Glomerular endothelial cell (primary cell): ENCODE measurements at places on chromosomes 1 and 21. TPM values are rescaled to one million over a fixed set of nuclear protein-coding genes. Genes with fewer than 3 reads are reported as not detected.

The LAMC2 gene
- 132 and 173 TPM in 2 replicates for total RNA-seq

DNA sequence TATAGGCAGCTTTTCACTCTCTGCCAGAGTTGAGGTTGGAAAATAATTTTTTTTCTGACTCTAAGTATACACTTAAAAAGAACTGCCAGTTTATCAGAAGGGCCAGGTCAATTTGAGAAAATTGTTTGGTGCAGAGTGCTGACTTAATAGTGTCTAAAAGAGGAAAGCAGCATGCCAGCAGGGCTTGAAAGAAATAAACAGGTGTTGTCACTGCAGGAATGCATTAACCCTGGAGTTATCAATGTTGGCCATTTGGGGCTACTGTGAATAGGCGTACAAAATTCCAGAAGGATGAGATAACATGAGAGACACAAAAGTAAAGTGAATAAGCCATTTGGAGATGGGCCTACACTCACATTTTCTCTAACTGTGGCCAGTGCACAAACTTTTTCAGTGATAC, 220.6 kb upstream of the PLD5 start:
- no peak for DNase-seq

- DNase-seq: no peak
These were observed 115.2 kb downstream of the ROR1 start for GRCh38 chr1:63888984-63889383.

- no peak for DNase-seq
These were observed 4.3 kb downstream of the GBP2 start for GRCh38 chr1:89121641-89122040.

The ST7L gene
- 13.5 and 16.3 TPM in 2 replicates for total RNA-seq

- DNase-seq: no peak
These were observed 19.5 kb downstream of the AGT start for GRCh38 chr1:230694464-230694863.

GRCh38 chr21:26365849-26366248, 195.3 kb upstream of the APP start:
- DNase-seq: no peak

DNA sequence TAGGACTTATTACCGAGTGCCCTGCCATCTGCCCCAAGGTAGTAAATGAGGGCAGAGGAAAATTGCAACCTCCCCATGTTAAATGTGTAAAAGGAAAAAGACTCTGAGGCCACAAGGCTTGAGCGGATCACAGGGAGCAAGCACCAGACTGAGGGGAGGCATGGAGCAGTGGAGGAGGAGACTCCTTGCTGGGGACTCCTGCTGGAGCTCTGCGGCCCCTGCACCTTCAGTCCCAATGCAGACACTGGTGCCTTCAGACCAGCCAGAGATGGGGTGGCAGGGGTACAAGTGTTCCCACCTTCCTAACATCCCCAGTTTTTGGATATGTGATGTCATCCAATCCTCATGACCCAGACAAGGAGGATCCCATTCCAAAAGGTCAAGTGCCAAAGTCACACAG, 128.4 kb upstream of the NGF start:
- no peak for DNase-seq

- no peak for DNase-seq
These were observed 38.2 kb upstream of the PPP1R15B start for GRCh38 chr1:204449678-204450280.

- DNase-seq: no peak
These were observed 127.4 kb downstream of the GLUL start for GRCh38 chr1:182264185-182264584.

The SLC35A3 gene
- total RNA-seq: 10.4 and 12.8 TPM in 2 replicates

DNA sequence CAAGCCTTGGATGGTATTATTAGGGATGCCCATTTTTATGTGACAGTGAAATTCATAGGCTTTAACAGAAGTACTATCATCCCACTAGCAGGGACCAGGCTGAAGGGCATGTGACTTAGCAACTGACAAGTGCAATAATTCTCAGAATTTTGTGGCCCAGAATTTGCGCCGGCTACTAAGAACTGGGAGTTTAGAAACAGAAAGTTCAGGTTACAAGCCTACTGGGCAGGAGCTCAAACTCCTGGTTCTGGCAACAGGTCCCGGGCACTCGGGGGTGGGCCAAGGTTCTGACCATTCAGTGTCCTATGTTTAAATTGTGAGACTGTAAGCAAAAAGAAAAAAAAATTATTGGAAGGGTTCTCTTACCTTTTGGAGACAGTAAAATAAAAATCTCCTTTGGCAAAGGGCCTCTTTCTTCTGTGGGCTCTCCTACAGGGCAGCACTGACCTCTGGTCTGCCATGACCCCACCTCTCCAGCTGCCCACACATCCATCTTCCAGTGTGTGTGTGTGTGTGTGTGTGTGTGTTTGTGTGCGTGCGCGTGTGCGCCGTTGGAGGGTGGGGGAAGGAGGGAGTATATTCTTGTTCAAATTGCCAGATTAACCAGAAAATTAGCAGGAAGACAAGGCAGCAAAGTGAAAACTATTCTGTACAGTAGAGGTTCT, 26.1 kb downstream of the IRF2BP2 start:
- DNase-seq: no peak

The DYRK3 gene
- total RNA-seq: 13.3 and 15.8 TPM in 2 replicates

DNA sequence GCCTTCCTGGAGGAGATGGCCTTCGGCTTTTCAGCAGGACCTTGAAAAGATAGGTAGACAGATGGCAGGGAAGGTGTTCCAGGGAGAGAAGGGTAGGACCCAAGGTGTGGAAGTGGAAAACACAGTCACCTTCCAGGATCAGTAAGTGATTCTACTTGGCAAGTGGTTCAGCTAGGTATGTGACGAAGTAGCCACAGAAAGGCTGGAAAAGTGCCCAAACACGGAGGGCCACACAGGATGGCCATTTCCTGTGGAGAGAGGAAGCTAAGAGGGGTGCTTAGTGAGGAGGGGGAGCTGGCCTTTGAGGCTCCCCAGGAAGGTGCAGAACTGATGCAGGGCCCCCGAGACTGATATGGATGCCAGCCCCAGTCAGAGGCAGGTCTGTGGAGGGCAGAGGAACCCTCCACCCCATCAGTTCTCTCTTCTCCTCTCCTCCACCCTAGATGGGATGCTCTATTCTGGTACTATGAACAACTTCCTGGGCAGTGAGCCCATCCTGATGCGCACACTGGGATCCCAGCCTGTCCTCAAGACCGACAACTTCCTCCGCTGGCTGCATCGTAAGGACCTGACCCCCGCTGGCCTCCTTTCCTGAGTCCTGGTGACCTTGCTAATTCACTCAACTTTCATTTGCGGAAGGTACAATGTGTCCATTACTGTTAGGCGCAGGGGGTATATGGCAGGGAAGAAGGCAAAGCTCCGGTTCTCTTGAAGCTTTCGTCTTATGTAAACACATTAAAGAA, 6.8 kb downstream of the SEMA4A start:
- no peak for DNase-seq

GRCh38 chr1:147334292-147334691, 91.8 kb downstream of the CHD1L start:
- no peak for DNase-seq

DNA sequence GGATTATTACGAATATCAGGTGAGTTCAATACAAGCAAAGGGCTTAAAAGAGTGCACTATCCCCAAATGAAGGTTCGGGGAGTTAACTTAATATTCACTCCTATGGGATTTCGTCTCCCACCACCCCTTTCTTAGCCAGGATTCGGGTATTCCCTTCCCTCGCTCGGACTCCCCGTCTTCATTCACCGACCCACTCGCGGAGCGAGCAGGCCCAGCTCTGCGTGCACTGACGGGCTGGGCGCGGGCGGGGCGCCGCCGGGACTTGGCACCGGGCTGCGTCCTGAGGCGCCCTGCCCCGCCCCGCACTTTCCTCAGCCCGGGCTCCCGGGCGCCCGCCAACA, 7.7 kb upstream of the MPZL1 start:
- DNase-seq: no peak

GRCh38 chr1:230426246-230427093, at the start of gene PGBD5:
Gene PGBD5, minus strand, starts transcription at chr1:230426332. Its CDS starts 404 bp downstream, at chr1:230425928.
- DNase-seq: no peak

- no peak for DNase-seq
These were observed 62.4 kb upstream of the POU2F1 start for GRCh38 chr1:167158111-167158812.

DNA sequence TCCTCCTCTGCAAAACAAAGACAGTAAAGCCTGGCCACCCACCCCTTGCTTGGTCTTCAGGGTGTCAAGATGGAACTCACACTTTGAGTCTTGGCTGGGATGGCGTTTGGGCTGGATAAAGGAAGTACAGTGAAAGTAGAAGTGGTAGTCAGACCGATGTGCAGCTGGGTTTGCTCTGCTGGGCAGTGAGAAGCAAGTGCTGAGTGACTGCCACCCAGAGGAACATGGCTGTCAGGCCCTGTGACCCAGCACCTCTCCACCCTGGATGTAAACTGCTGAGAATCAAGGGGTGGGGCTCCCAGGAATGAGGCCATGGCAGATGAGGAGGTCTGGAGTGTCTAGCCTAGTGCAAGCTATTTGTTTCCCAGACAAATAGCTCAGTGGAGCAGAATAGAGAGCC, 51.2 kb downstream of the POFUT2 start:
- DNase-seq: no peak

GRCh38 chr1:168317309-168317708, 36.6 kb downstream of the TBX19 start:
- no peak for DNase-seq

The PTGFR gene
- total RNA-seq: 0.35 and 1.5 TPM in 2 replicates

GRCh38 chr21:42093991-42094421, 22.9 kb downstream of the UMODL1 start:
- no peak for DNase-seq

DNA sequence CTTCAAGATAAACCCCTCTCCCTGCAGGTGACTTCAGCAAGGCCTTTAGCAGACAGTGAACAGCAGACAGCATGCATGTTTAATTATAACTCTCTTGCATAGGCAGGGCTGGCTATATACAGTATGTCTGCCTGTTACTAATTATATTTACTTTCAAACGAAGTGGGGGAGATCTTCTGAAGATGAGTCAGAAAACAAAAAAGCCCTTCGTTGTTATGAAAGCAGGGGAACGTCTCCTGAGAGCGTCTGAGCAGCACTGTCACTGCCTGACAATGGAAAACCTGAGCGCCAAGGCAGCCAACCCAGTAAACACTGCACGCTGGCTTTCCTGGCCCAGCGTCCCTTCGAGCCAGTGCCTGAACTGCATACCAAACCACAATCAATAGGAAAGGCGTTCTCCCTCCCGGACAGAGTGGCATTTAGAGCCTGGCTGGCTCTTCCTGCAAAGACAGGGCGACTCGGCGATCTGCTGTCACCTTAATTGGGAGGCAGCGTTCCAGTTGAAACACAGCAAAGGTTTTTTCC, 54.1 kb downstream of the TOMM20 start:
- no peak for DNase-seq

The RCSD1 gene
- total RNA-seq: 5.8 and 7.1 TPM in 2 replicates

GRCh38 chr21:44880405-44881197, 7.1 kb upstream of the PTTG1IP start:
- no peak for DNase-seq

DNA sequence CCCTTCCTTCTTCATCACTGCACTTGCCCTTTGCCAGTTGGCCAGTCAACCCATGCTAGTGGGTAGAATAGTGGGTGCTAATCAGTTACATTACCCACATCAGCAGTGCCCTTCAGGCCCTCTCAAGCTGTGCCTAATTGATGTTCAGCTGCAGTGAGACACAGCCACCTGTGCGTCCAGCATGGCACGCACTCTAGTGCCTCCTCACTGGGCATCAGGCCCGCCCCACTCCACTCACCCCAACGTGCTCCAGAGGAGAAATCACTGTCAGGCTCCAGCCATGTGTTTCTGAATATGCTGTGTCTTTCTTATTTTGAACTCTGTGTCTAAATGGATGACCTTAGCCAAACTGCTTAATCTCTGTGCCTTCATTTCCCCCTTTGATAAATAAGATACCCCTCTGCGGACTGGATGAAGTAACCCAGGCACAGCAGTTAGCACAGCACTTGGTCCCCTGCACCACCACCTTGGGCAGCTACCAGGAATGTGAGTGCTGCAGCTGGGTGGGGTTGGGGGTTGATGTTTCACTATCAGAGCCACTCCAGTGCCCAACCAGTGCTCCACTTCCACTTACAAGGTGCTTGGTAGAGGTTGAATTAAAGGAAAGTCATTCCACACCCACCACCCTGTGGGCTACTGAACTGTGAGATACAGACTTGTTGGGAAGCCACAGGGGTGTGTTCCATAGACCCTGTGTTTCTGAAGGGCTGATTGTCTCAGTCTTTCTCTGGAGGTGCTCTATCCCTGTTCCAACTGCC, 8.9 kb upstream of the ADORA3 start:
- no peak for DNase-seq

DNA sequence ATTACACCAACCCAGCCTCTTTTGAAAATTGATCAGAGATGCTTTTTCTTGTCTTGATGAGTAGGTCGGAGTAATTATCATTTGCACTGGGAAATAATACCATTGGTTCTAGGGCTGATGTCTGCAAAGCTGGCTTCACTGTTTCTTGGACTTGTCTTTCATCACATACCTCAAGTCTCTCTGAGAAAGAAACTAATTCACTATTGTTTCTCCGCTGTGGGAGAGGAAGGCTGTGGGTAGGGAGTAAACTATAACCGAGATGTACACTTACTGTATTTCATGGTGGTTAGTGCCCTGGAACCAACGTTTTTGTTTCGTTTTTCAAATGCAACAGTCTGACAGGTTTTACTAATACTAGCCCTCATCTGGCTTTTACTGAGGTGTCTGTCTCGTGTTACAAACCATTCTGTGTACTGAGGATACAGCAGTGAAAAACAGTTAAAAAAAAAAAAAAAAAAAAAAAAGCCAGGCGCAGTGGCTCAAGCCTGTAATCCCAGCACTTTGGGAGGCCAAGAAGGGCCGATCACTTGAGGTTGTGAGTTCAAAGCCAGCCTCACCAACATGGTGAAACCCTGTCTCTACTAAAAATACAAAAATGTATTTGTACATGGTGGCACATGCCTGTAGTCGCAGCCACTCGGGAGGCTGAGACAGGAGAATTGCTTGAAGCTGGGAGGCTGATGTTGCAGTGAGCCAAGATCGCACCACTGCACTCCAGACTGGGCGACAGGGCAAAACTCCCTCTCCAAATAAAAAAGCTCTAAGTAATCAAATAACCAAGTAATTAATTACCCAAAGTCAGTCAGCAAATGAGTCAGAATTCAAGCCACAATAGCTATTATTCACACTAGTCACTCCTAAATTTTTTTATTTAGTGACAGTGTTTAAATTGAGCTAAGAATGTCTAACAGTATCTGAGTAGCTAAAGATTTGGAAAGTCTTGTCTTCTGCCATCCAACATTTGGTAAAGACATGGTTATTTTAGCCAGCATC, 23.3 kb downstream of the TOMM20 start:
- DNase-seq: no peak

- no peak for DNase-seq
These were observed 95.0 kb downstream of the TEX35 start for GRCh38 chr1:178607718-178608408.
